ENCODE measurements at places on chromosomes 6 and 20.

DNA sequence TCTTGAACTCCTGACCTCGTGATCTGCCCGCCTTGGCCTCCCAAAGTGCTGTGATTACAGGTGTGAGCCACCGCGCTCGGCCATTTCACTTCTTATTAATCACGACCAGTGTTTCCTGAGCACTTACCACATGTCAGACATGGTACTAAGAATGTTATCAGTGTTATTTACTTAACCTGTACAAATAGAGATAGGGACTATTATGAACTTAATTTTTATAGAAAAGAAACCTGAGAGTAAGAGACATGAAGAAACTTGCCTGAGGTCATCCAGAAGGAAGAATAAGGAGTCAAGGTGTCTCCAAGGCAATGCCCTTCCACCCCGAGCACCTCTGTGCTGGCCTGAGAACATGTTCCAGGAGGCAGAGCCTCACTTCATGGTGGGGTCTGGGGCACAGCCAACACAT, 29.3 kb upstream of the EZR start:
- no peak for DNase-seq

- no peak for DNase-seq
Measured at GRCh38 chr6:55437141-55437540, 109.9 kb downstream of the GFRAL start.

GRCh38 chr20:2084703-2085102, 16.9 kb upstream of the STK35 start:
- DNase-seq, result no peak

DNA sequence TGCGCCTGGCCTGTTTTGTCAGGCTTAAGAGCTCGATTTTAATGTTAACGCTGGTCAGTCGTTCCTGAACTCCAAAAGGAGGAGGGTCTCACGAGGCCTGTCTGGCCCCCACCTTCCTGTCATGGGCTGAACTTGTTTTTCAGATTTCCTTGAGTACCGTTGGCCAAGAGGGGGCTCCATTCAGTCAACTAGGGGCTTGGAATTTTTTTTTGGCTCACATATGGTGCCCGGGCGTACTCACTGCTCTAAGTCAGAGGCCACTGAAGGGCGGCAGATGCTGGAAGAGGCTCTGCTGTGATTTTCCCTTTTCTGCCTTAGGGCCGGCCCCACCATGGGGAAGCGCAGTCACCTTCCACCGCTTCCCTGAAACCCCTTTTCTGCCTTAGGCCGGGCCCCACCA, 6.9 kb upstream of the BIRC7 start:
- no peak for DNase-seq

GRCh38 chr6:136517002-136517401, 33.2 kb downstream of the MAP7 start:
- DNase-seq, result no peak

- no peak for DNase-seq
Measured at GRCh38 chr6:97438011-97438671, 155.1 kb upstream of the MMS22L start.

DNA sequence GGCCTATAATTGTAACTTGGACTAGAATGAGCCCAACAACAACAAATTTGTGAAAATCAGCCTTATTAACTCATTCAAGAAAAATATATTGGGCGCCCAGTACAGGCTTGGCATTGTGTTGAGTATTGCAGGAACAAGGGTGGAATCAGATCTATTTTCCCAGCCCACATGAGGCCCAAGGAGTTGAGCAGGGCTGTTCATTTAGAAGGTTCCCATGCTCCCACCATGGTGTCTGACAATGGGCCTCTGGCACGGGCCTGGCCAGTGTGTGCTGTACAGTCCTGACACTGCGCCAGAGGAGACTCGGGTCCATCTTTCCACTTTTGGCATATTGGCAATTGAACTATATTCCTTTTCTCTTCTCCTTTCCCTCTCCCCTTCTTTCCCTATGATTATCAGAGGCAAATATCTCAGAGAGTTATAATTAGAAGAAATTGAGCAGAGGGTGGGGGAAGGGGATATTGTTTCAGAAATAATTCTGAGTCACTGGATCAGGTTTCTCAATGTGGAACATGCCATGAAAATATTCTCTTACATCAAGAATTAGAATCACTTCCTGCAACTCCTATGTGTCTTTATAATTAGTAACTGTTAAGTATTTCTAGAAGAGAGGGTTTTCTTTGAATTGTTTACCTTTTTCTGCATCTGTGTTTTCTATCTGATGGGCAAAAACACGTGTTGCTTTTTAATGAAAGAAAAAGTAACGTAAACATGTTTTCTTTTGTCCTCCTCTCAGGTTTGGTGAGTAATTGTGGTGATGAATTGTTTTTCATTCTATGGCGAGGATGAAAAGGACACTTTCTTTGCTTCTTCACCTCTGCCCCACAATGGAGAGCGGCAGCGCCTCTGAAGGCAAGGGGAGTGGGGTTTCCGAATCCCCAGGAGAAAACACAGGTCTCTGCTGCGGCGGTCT, 209.4 kb downstream of the FOXA2 start:
- no peak for DNase-seq

GRCh38 chr6:12081771-12082170, 69.7 kb downstream of the HIVEP1 start:
- no peak for DNase-seq

DNA sequence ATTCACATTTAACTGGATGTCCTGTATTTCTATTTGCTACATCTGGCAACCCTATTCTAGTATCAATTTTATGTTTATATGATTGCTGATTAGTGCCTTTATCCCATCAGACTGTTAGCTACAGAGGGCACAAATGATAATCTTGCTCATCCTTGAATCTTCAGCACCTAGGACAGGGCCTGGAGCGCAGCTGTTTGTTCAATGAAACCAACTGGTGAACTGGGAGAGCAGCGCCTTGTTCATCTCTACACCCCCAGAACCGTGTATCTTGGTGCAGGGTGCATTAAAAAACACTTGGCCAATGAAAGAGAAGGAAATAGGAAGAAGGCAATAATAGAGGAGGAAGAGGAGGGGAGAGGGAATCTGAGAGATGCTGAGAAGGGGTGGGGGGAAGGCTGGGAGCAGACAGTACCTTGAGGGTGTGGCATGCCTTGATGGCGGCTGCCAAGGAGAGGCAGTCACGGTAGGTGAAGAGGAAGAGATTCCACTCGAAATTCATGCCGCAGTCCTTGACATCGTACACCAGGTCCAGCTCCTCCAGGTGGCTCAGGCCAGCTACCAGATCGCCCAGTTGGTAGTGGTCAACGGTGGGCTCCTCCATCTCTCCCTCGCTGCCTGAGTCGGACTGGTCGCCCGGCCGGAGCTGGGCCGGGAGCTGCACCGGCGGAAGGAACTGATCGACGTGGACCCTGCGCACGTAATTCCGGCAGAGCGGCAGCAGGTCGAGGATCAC, 15.5 kb downstream of the TMEM151B start:
- no peak for DNase-seq
